ENCODE measurements at places on chromosomes 16 and 17.
A peak's percentile ranks its signal among the peaks of the same experiment; 100 is the strongest.

DNA sequence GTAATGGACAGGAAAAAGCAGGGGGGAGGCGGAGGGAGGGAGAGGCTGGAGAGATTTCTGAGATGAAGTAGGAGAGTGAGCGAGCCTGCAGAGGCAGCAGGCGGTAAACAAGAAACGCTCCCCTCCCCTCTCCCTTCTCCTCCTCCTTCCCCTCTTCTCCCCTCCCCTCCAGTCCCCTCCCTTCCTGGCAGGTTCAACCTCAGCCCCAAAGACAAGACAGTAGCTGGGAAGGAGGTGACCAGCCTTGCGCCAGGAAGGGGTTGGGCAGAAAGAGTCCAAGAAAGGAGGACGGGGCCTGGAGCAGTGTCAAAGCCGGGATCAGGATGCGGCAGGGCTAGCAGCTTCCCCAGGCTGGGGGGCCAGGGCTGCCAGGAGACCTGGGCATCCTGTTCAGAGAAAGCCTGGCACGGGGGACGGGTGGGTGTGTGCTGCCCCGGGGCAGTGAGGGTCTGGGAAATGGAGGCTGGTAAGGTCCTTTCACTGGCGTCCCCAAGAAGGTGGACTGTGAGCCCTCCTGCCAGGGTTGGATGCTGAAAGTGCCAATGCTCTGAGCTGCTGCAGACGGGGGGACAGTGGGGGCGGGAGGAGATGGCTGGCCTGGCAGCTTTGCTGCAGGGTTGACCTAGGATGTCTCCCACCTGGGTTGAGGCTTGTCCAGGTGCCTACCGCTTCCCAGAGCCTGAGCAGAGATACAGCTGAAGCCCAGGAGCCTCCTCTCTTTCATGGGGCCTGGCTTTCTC is 261.6 kb upstream of the TNRC6C start:
- DNase-seq = no peak

DNA sequence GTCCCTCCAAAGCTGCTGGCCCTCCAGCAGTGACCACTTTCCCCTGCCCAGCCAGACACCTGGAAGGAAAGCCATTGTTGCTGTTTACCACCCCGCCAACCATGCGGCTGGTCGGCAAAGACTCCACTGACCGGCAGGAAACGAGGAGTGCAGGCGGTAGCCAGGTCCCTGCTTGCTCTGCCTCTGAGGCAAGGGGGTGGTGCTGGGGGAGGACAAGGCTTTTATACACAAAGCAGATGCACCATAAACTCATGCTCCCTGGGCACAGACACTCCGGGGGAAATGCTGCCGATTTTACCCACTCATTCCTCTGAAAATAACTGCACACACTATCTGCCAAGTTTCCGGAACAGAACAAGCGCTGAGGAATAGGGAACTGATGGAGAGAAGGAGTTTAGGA is 62.8 kb upstream of the GRIN2A start:
- no peak for DNase-seq

GRCh38 chr17:58813712-58814111 is 58.1 kb downstream of the PPM1E start:
- DNase-seq = no peak

DNA sequence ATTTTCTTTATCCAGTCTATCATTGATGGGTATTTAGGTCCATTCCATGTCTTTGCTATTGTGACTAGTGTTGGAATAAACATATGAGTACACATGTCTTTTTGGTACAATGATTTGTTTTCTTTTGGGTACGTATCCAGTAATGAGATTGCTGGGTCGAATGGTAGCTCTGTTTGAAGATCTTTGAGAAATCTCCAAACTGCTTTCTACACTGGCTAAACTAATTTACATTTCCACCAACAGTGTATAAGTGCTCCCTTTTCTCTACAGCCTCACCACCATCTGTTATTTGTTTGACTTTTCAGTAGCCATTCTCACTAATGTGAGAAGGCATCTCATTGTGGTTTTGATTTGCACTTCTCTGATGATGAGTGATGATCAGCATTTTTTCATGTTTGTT is 103.7 kb downstream of the GOSR1 start:
- no peak for DNase-seq

DNA sequence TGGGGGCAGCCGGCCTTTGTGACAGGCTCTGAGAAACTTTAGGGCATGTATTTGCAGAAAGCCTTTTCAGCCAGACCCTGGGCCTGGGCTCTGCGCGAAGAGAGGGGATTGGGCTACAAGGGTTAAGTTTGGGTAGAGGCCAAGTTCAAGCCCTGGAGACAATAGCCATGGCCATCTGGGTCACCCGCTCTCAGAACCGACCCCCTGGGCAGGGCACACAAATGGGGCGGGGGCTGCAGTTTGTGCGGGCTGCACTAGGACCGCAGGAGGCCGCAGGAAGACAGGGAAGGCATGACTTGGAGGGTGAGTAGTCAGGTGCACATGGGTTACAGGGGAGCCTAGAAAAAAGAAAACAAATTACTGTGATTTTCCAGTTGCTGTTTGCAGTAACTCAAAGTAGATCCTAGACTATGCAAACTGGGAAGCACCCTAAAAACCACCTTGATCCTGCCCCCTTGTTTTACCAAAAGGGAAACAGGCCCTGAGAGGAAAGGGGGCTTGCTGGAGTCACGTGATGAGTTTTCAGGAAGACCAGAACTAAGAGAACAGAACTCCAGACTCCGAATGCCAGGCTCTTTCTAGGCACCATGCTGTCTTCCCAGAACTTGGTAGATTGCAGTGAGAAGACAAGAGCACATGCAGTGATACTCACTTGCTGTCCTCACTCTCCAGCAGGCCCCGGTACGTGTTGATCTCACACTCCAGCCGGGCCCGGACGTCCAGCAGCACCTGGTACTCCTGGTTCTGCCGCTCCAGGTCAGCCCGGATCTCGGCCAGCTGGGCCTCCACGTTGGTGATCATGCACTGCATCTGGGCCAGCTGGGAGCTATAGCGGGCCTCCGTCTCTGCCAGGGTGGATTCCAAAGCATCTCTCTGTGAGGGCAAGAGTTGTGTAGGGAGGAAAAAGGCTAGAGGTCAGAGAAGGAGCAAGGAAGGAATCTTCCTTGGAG is 3.8 kb downstream of the KRT35 start:
- DNase-seq = no peak

DNA sequence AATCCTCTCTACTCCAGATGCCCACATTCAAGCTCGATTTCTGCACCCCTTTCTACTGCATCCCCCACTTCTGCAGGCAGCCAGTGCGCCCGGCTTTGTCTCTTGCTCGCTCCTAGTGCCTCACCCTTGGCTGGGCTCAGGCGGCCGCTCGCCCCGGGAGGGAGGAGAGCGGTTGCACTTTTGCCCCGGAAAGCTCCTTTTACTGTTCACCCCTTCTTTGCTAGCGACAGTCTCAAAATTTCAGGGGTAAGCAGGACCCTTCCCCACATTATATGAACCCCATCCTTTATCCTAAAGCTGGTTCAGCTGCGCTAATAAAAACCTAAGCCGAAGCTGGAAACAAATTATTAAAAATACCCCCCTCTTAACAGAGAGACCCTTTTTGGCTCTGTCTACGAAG is 1.0 kb downstream of the HOXB5 start:
- DNase-seq = no peak

- DNase-seq = peak; percentile 80
These were observed at the start of gene LGALS3BP for GRCh38 chr17:78979780-78980623. Gene LGALS3BP, minus strand, starts transcription at chr17:78979923. Its CDS starts 2,732 bp downstream, at chr17:78977191.

DNA sequence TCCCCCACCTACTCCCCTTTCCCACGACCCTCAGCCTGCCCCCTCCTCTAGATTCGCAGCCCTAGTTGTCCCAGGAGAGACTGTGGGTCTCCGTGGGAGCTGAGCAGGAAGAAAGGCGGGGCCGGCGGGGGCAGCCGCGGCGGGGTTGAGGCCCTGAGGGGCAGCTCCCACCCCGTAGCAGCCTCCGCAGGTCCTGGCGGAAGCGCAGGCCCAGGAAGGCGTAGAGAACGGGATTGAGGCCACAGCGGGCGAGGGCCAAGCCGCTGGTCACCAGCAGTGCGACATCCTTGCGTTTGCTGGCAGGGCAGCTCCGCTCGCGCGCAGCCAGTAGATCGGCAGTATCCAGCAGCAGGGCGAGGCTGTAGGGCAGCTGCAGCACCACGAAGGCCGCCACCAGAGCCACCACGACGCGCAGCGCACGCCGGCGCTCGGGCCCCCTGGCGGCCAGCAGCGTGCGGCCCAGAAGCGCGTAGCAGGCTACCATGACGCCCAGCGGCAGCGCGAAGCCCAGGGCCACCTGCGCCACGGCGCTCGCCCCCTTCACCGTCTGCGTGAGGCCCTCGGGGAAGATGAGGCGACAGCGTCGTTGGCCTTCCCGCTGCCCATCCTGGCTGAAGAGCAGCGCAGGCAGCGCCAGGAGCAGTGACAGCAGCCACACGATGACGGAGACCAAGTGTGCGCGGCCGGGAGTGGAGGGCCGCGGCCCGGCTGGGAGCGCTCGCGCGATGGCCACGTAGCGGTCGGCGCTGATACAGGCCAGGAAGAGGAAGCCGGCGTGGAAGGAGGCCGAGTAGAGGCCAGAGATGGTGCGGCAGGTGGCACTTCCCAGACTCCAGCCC is 1.9 kb downstream of the CCR10 start:
- peak; percentile 69 for DNase-seq

DNA sequence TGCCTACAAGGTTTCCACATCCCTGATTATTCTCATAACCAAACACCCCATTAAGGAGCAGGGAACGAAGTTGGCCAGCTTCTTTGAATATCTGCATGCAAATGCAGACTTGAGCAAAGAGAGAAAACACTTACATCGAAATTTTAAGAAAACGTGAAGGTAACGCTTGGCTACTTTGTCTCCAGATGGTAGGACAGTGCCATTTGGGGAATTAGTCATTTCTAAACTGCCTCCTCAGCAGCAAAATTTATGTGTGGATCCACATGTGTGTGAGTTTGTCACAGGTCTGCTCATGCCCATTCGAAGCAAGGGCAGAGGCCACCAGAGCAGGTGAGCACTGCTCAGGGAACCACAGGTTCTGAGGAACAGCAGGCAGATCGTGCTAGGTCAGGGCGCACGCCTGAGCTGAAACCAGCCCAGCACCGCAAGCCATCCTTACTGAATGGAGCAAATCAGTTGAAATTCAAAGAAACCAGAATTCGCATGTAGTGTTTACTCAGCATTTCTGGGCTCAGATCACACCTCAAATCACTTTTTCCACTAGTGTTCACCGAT is 80.1 kb downstream of the SOCS1 start:
- no peak for DNase-seq

- DNase-seq = no peak
These were observed 14.7 kb downstream of the CA7 start for GRCh38 chr16:66858740-66859396.

DNA sequence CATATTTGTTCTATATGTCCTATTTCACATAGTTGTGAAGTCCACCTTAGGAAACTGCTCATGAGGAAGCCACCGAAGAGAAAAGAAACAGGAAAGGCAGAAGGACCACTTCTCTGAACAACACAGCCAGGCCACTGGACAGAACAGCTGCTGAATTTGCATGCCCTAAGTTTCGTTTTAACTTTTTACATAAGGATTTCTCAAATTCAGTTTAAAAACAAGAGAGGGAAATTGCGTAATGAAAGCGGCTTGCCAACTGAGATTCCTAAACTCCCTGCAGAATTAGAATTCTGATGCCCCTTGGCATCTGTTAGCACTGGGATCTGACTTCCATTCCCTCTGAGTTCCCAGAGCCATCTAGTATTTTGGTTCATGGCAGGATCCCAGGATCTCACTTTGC is 5.0 kb upstream of the CCL8 start:
- DNase-seq = no peak

GRCh38 chr16:3938843-3939624 is 58.5 kb upstream of the CREBBP start:
- peak; percentile 62 for DNase-seq

DNA sequence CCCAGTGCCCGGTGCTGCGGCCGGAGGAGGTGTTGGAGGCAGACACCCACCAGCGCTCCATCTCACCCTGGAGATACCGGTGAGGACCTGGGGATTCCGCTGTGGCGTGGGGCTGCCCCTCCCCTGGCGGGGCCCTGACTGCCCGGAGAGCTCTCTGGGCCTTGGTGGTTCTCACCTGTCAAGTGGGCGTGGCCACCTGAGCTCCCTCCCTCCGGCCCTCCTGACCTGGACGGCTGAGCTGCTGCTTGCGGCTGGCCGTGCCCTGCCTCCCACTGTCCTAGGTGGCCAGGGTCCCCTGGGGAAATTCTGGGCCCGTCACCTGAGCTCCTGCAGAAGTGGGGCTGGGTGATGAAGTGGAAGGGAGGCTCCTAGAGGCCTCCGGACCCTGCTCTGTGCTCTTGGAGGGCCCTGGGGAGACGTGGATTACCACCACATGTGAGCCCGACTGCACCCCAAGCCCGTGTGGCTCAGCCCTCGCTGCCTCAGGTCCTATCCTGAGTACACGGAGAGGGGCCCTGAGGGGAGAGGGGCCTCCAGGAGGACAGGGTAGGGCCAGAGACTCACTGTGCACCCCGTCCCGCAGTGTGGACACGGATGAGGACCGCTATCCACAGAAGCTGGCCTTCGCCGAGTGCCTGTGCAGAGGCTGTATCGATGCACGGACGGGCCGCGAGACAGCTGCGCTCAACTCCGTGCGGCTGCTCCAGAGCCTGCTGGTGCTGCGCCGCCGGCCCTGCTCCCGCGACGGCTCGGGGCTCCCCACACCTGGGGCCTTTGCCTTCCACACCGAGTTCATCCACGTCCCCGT is 1.1 kb downstream of the IL17C start:
- no peak for DNase-seq

DNA sequence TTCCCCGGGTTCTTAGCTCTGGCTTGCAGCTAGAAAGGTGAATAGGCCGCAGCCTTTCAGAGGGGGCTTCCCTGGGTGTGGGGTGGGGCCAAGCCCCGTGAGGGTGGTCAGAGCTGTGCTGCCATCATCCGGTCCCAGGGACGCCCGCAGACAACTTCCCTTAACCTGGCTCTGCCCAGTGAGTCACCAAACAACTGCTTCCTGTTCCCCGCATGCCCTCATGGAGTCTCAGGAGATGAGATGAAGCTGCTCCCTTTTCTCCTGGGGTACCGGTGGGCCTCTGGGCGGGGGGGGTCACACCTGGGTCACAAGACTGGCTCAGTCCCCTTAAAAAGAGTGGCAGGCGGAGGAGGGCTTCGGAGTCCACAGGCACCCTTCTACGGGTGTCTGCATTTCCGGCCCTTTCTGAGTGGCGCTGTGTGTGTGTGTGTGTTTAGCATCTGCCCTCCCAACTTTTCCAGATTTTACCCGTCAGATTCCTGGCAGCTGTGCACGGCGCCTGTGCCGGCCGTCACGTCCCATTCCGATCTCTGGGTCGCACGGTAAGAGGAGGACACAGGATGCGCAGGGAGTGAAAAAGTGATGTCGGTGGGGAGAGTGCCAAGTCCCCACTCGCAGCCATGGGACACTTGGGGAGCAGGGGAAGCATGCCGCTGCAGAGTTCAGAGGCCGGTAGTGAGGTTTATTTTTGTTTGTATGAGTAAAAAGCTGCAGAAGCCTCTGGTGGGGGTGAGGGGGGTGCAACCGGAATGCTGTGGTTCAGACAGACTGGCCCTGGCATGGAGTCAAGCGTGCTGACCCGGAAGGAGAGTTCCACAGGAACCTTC is 16.8 kb downstream of the HIC1 start:
- no peak for DNase-seq

GRCh38 chr16:6993544-6993943 is 339.1 kb upstream of the RBFOX1 start:
- no peak for DNase-seq
